ENCODE measurements at places on chromosomes 16 and 17.

DNA sequence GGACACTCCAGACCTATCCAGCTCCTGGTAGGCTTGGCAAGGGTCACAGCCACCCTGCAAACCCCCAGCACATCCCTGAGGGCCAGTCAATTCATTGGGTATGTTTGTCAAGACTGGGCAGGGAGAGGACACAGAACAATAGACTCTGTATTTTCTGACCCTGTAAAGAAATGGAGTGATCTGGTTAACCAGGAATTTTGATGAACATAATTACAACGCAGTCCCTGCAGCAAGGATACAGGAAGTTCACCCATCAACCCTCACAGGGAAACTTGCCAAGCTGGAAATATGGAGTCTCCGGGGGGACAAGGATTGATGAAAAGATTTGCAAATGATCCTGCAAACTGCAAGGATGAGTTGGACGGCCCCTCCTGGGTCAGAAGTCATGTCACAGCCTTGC, 126.1 kb upstream of the RCVRN start:
- DNase-seq, result no peak

DNA sequence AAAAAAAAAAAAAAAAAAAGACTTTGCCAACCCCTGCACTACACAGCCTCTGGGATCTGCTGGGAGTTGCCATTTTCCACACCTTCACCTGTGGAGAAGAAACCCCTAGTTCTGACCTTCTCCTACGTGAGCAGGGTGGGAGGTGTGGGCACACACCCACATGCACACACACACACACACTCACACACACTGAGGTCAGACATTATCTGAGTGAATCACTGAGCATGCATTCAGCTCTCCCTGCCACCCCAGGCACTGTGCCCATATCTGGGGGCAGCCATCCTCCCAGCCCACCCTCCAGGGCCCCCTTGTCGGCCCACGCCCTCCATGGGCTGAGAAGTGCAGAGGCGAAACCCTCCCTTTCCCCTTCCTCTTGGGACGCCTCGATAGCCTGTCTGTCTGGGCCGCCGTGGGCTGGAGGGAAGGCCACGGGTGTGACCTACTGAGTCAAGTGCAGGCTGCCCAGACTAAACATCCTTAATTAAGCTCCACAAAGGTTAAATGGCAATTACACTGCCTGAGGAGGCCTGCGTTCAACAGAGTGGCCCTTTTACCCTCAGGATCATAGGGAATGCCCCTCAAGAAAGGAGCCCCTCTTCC, 143.8 kb downstream of the C16orf95 start:
- DNase-seq, result no peak

GRCh38 chr16:53068423-53068833, 13.6 kb downstream of the CHD9 start:
- DNase-seq, result no peak

GRCh38 chr16:10828851-10829366, 10.3 kb upstream of the TVP23A start:
- DNase-seq, result no peak
